Activated naive CD4-positive, alpha-beta T cell treated with anti-CD3 and anti-CD28 coated beads, Interleukin-2, amount 10 ng/mL, durations not matched to agents 7 days and 5 days (primary cell): ENCODE measurements at places on chromosomes 13 and 19.

- peaks cover 70% of the 10 kb centered on the region for H3K4me1 ChIP-seq
- no peak for DNase-seq
- peaks cover 12% of the 10 kb centered on the region for H3K36me3 ChIP-seq
- no peak overlapping the region for H3K27ac ChIP-seq
- H3K4me3 ChIP-seq, result no peak overlapping the region
Observed at GRCh38 chr13:98533912-98534311, 43.0 kb downstream of the STK24 start.

GRCh38 chr19:1873524-1874473 is 10.4 kb upstream of the KLF16 start:
- H3K36me3 ChIP-seq, result peaks cover 36% of the 10 kb centered on the region
- no peak for DNase-seq
- peak overlapping the region; percentile 98 for H3K27ac ChIP-seq
- H3K4me1 ChIP-seq, result peaks cover 44% of the 10 kb centered on the region

GRCh38 chr19:56603829-56604228 is 8.7 kb downstream of the ZNF71 start:
- no peaks in the 10 kb centered on the region for H3K4me1 ChIP-seq
- no peak overlapping the region for H3K27ac ChIP-seq
- H3K4me3 ChIP-seq, result no peak overlapping the region
- no peaks in the 10 kb centered on the region for H3K27me3 ChIP-seq
- no peak for DNase-seq

DNA sequence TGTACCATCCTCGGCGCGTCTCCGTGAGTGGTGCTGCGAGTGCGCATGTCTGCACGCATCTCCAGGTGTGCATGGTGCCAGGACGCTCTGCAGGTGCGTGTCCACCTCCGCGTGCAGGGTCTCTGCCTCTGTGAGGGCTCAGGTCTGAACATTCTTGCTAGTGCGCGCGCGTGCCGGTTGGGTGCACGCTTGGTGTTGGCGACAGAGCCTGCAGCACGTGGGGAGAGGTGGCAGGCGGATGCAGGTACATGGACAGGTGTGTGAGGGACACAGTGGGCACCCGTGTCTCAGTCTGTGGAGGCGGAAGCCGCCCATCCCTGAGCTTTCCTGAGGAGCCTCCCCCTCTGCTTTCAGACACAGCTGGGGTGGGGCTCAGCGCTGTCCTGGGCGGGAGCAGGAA is 4.9 kb upstream of the OR10H2 start:
- H3K4me3 ChIP-seq, result no peak overlapping the region
- no peaks in the 10 kb centered on the region for H3K36me3 ChIP-seq
- no peak overlapping the region for H3K27ac ChIP-seq
- no peak for DNase-seq

- no peaks in the 10 kb centered on the region for H3K36me3 ChIP-seq
- no peak overlapping the region for H3K27ac ChIP-seq
- H3K4me3 ChIP-seq, result no peak overlapping the region
- H3K4me1 ChIP-seq, result no peaks in the 10 kb centered on the region
- DNase-seq, result no peak
Observed at GRCh38 chr13:75174481-75174880, 307.5 kb downstream of the TBC1D4 start.
